ENCODE measurements at places on chromosomes 2 and 18.

DNA sequence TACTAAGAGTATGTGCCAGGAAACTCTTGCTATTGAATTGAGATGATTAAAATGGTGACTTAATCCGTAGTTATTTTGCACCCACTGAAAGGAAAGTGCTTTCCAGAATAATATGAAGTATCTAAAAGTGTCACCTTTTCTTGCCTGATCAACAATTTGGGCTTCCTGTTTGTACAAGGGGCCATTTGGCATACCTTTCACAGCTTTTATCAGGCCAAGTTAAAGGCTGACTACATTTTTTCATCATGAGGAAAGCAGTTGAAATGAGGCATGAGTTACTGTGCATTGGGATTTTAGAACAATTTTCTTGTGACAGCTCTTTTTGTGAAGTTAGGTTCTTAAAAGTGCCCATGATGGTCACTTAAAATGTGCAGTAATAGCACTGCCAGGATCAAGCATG is 11.2 kb downstream of the TSN start:
- no peak for DNase-seq

DNA sequence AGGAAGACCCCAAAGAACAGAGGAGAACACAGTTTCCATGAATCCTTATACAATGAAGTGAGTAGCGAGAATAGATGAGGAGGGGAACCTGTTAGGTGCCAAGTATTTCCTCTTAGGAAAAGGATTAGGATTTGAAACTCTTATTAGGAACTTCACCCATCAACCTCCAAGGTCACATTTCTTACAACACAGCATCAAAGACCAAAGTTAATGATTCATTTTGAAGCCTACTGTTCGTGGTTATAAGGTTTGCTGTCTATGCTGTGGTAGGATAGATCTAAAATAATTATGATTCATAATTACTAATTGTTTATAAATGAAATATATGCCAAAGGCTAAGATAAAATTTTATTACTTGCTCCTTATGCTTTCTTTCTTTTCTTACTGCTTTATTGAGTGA is 6.1 kb downstream of the CFAP221 start:
- DNase-seq, result no peak

- DNase-seq, result no peak
These were observed 141.0 kb downstream of the ARL4C start for GRCh38 chr2:234355808-234356365.

- no peak for DNase-seq
These were observed 9.7 kb downstream of the OSR1 start for GRCh38 chr2:19348692-19349091.

DNA sequence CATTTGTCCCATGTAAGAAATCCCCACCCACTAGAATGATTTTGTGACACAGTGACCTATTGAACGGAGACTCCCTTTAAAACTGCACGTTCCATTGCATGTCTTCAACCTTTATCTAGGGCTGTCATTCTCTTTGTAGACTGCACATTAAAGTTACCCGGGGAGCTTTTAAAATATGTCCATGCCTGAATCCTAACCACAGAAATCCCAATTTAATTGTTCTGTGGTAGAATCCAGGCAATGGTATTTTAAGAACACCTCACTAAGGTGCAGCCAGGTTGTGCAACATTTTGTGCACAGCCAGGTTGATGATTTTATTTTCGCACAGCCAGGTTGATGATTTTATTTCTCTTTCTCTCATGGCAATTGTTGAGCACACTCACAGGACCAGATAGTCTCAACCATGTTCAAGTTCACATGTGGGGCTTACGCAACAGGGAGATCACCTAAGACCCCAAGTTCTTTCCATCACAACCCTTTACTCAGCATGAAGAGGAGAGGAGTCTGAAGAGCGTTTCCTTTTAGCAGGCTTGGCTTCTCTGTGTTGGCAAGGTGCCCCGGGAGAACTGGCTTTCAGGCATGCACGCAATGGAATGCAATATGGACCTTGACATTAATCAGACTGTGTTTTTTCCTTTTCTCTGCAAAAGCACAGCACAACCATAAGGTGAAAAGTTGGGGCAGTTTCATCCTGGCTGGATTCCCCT is 467.3 kb upstream of the ETAA1 start:
- no peak for DNase-seq
